ENCODE measurements at places on chromosomes 3 and 15.

DNA sequence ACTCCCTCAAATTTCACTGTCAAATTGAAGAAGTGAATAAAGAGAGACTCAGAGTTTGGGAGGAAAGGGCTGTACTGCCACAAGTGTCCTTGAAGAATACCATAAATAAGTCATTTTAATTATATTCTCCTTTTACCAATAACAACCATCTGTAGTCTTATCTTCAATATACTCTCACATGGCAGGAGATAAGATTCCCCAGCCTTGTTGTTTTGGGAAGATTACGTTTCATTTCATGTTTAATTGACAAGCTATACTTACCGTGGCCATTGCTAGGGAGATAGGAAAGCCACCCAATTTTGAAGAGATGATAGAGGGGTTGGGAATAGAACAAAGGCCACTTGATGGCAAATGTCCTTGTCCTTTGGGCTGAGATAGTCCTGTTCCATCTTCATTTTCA, 2.3 kb downstream of the MINDY4B start:
- no peak for DNase-seq

DNA sequence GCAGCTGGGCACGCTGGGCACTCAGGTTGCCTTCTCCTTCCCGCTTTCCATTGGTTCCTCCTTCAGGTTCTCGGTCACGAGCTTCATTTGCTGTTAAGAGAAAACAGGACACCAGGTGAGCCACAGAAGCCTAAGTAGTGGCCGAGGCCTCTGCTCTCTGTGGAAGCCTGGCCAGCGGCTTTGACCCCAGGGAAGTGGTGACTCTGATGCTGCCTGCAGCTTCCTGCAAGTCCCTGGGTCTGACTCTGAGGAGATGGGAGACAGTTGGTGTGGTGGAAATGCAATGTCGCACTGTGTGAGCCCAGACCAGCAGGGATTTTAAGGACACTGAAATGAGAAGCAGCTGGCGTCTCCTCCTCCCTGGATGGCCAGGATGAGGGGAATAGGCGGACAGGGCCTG, 80.5 kb downstream of the SNRK start:
- DNase-seq = no peak

DNA sequence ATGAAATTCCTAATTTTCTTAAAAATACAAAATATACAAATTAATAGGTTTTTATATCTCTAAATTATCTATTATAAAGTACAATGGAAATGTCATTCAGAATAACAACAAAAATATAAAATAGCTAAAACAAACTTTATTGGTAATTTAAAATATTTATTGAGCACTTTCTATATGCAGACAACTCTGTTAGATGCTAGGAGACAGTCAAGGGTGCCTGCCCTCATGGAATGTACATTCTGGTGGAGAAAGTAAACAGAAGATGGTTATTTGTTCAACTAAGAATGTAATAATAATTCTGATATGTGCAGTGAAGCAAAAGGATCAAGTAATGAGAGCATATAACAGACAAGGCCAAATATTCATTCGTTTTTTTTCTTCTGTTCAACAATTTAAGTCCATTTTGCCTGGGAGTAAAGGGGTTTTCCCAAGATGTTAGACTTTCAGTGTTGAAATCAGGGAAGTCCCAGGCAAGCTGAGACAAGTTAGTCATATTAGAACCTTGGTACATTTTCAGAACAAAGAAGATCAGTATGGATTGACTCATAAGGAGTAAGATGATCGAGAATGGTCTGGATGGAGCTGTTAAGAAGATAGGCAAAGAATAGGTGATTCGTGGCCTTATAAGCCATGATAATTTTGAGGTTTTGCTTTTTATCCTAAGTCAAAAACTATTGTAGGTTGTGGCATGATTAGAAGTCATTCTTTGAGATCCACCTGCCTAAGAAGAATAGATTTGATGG, 150.2 kb upstream of the MLF1 start:
- peak; percentile 20 for DNase-seq

DNA sequence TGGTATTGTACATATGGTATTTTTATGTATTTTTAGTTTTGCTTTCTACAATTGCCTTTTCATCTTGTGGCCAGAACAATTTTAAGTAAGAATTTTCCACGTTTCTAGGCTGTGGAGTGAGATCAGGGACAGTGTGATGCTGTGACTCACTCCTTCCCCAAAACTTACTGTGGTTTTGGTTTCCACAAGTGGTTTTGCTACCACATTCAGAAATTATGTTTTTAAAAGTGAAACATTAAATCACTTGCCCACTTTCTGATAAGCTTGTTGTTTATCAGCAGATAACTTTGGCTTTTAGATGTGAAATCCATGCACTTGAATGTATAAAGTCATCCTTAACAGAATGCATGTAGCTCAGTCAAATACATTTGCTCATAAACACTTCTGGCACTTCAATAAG, 192.2 kb upstream of the THRB start:
- peak; percentile 77 for DNase-seq

- DNase-seq = peak; percentile 35
These were observed 601.2 kb downstream of the FOXP1 start for GRCh38 chr3:70982284-70982683.

- DNase-seq = no peak
These were observed 65.1 kb downstream of the NEK11 start for GRCh38 chr3:131091768-131092167.

GRCh38 chr3:41304593-41304992, 105.3 kb downstream of the CTNNB1 start:
- DNase-seq = peak; percentile 27

GRCh38 chr15:45431511-45431910, 53.2 kb upstream of the GATM start:
- DNase-seq = no peak

DNA sequence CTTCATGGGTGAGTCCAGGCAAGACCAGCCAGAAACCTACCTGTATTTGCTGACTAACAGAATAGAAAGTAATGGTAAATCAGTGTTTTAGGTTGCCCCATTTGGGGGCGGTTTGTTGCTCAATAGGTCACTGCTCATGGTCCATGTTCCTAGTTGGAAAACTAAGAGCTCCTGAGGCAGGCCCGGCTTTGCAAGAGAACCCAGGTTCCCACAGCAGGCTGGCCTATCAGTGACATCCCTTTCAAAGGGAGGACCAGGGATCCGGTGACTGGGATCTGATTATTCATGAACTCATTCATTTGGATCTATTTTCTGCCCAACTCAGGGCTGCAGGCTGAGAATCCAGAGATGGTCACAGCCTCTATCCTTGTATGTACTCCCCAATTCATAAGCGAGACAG, 163.9 kb downstream of the WNT7A start:
- no peak for DNase-seq

DNA sequence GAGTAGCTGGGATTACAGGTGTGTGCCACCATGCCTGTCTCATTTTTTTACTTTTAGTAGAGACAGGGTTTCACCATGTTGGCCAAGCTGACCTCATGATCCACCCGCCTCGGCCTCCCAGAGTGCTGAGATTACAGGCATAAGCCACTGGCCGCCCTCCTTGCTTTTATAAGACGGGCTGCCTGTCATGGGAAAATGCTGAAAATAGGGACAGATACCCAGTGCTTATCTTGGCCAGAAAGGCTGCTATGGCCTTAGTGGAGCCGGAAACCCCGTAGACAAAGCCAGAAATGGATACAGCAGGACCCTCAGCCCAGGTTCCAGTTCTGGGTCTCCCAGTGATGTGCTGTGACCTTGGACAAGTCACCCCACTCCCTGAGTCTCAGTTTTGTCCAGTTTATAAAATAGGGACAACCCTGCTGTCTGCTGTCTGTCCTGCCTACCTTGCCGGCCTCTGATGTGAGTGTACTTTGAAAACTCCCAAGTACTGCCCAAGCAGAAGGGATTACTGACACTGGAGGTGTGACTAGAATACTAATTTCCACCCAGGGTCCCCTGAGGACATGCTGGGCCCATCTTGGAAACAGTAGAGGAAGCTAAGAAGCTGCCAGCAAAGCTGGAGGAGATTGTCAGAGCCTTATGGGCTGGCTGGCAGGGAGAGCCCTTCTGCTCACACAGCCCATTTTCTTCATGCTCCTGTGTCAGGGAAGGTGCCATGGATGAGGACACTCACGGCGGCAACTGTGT, 59.6 kb downstream of the BDH1 start:
- DNase-seq = no peak

- DNase-seq = no peak
These were observed 144.1 kb upstream of the HES1 start for GRCh38 chr3:193991666-193992424.

- no peak for DNase-seq
These were observed 666 bp upstream of the SEMA3F start for GRCh38 chr3:50154476-50154839.

- no peak for DNase-seq
These were observed 204.8 kb downstream of the MAGI1 start for GRCh38 chr3:65833761-65834505.

DNA sequence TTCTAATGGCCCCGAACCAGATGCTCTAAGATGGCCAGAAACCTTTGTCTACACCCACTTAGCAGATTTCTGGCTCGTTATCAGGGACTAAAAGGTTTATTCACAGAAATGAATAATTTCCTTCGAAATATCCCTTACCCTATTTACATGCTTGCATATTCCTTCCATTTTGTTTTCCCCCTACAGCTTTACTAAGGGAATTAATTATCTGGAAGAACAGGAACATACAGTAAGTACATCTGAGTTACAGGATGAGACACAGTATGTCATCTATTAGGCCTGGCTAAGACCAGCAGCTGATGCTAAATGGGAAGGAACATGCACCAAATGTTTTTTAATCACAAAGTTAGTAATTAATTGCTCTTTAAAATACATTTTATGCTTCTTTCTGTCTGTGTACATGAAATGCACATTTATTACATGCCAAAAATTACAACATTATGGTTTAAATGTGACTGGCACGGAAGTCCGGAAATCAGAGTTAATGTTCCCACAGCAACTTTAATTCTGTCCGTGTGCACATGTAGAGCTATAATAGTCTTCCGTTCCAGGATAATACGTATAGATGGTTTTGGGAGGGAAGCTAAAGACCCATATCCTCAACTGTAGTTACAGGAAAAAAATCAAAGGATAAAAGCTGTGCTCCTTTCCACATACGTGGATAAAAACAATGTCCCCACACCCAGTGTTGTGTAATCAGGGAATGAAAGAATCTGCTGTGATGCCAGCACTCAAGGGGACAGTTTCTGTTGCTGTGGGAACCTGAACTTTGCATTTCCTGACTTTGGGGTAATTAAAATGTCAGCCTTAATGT, 82.0 kb downstream of the TIGIT start:
- DNase-seq = no peak

DNA sequence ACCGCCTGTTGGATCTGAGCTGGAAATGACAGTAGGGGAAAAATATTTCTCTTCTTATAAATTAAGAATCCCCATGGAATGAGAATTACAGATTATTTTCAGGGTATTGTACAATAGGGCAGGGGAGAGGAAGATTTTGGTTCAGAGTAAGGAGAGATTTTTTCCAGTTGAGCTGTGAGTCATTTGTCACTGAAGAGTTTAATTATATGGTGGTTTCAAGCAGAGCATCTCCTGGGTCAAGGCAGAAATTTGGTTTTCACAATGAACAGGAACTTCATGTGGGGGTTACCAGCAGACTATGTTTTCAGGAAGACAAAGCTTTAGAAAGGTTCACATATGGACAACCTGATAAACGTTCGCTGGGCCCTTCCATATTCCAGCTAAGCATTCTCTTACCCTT, 182.8 kb upstream of the NR2E3 start:
- no peak for DNase-seq

DNA sequence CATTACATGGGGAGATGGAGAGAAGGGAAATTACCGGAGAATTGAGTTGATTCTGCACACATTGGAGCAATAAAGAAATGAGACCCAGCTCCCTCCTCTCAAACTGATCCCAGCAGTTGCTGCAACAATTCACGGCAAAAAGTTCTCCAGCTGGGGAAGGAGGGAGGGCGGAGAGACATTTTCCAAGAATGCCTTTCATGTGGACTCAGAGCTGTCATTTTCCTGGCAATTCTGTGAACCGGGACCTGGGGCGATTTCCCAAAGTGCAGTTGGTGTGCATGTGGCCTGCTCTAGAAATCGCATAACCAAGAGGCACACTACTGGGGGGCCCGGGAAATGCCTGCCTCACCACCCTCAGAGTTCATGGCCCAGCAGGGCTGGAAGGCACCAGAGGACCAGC, 48.7 kb upstream of the IREB2 start:
- DNase-seq = no peak

DNA sequence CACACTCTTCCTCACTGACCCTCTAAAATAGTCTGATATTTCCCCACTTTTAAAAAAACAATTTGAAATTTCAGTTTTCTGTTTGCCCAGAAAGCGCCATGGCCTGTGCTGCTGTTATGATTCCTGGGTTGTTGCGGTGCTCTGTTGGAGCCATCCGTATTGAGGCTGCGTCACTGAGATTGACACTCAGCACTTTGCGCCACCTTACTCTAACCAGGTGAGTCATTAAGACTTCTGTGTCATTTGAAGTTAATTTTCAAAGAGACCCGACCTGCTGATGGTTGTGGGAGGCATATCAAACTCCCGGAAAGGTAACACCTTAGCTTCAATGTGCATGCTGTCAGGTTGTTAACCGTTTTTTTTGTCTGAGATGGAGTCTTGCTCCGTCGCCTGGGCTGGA, 5.8 kb downstream of the OXNAD1 start:
- DNase-seq = no peak

- DNase-seq = no peak
These were observed 230.4 kb downstream of the ARRDC4 start for GRCh38 chr15:98190914-98191313.

GRCh38 chr3:33868309-33868708, 69.9 kb downstream of the PDCD6IP start:
- DNase-seq = no peak

GRCh38 chr3:32143849-32144757, 37.7 kb downstream of the GPD1L start:
- peak; percentile 62 for DNase-seq

- peak; percentile 93 for DNase-seq
These were observed 50.0 kb upstream of the NMD3 start for GRCh38 chr3:161171113-161171512.

DNA sequence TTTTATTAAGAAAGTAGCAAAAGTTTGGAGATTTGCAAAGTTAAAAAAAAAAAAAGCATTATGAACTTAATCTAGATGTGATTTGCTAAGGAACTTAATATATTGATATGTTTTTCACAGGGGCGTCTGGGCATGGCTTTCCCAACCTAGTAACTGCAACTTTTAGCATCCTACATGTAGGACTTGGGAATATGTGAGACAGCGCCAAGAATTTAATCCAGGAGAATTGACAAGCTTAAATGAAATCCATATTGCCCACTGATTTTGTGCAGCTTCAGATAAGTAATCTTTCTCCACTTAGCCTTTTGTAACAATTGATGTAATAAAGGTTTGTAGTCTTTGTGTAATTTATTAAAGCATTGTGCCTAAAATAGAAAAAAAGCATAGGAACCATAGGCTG, 982 bp upstream of the GABPB1 start:
- DNase-seq = no peak
